ENCODE measurements at places on chromosomes 2 and 18.
A peak's percentile ranks its signal among the peaks of the same experiment; 100 is the strongest.

DNA sequence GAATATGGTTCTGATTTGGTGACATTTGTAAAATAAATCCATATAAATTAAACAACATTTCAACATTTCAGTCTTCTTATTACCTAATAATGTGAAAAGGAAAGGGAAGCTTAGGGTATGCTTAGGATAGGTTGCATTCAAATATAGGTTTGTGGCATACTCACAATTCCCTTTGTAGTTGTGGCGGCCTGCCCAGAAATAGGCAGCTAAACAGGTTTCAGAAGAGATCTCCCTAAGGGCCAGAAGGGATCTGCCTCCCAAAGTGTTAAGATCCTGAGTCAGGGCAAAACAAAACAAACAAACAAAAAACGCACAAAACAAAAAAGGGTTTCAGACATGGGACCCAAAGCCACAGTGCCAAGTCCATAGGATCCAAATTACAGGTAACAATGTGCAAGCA is 41.4 kb upstream of the TCF7L1 start:
- DNase-seq = no peak

DNA sequence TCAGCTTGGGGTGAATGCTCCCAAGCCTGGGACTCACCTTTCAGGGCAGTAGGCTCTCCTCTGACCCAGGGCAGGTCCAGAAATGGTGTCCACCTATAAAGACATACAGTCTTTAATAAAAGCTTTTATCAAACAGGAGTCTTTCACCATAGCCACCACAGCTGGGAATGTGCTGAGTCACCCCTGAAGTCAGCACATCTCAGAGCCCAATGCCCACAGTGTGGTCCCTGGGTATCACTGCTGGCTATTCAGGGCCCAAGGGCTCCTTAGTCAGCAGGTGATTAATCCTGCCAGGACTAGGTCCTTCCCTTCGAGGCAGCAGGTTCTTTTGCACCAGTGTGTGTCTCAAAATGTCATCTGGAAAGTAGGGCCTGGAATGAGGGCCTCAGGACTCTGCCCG is 181.9 kb downstream of the MEMO1 start:
- DNase-seq = no peak

DNA sequence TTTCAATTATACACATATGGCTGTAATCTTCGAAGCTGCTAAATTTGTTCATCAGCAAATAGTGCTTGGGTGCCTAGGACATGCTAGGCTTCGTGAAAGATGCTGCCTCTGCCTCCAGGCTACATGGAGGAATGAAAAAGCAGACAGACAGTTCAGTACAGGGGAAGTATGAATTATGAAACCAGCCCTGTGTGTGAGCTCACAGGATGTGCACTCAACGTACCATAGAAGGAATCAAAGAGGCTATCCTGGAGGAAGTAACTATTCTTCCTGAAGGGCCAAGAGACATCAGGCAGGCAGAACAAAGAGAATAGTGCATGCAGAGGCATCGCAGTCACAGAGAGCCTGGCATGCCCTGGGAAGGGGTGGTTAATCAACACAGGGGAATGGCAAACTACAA is 61.4 kb downstream of the DYM start:
- DNase-seq = no peak

DNA sequence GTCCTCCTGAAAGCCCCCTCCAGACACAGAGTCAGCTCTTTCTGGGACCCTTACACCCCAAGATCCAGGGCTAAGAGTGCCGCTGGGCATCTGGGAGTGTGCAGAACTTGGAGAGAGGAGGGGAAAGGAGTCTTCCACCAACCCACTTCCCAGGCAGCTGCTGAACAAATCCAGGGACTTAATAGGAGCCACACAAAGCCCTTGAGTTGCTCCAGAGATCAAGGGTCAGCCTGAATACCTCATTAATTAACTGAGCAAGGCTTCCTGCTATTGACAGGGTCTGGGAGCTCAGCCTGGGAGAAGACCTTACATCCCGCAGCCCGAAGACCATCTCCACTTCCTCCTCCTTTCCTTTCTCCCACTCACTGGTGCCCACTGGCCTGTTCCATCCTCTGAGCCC is 108.3 kb downstream of the CELF4 start:
- no peak for DNase-seq

- peak; percentile 69 for DNase-seq
Measured at GRCh38 chr2:191246820-191247380, 1.7 kb downstream of the MYO1B start.

DNA sequence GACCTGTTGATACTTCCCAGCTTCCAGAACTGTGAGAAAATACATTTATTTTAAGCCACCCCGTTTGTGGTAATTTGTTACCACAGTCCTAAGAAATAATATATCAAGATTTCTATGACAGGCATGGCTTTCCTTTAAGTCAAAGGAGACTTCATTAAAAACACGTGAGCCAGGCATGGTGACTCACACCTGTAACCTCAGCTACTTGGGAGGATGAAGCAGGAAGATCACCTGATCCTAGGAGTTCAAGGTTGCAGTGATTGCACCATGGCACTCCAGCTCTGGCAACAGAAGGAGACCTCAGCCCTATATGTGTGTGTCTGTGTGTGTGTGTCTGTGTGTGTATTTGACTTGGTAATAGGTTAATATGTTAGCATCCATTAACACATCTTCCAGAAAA is 69.8 kb upstream of the SCN7A start:
- DNase-seq = no peak

DNA sequence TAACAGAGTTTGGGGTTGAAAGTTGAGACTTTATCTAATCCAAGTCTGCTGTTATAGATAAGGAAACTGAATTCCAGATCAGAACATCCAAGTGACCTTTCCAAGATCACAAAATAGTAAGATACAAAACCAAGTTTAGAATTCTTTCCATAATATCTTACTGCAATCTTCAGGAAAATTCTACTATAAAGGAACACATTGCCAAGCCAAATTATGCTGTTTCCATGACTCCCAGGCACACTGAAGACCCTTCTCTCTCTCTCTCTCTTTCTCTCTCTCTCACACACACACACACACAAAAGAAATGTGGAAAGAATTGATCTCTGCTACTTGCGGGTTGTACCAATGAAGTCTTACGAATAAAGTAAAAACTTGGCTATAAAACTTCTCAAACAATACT is 398.4 kb downstream of the METTL4 start:
- no peak for DNase-seq

GRCh38 chr18:36572135-36572856 is 256.5 kb downstream of the TPGS2 start:
- DNase-seq = peak; percentile 70

- DNase-seq = no peak
Measured at GRCh38 chr2:120904379-120904778, 168.7 kb downstream of the GLI2 start.

DNA sequence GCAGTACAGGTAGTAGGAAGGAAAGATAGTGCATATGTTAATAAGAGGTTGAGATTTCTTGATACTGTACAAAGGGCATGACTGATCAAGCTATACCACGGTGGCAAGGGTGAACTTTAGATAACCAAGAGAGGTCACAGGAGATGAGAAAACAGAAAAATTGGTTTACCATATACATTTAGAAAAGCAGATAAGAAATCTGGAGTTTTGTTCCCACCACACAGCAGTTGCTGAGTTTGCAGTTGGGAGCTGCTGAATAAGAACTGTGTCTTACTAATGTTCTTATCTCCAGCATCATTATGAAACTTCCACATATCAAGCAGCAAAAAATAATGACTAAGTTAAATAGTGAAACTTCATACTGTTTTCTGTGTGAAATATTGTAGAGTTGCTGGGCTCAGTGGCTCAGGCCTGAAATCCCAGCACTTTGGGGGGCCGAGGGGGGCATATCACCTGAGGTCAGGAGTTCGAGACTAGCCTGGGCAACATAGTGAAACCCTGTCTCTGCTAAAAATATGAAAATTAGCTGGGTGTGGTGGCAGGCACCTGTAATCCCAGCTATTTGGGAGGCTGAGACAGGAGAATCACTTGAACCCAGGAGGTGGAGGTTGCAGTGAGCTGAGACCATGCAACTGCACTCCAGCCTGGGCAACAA is 12.0 kb upstream of the IMPACT start:
- no peak for DNase-seq

DNA sequence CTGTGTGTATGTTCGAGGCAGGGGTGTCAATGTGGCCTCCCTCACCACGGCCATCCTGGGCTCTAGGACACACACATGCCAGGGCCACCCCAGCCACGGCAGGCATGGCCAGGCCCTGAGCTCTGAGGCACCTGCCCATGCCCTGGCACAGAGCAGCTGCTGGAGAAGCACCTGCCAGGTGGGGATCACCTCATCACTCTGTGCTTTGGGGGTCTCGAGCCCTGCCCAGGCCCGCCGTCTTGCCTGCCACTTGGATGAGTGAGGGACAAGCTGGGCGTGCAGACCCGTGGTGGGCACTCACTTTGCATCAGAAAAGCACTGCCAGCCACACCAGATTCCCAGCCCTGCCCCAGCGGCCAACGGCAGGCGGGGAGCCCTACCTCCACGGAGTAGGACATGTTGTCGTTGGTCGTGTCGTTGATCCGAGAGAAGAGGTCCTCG is 33.1 kb downstream of the KIF1A start:
- DNase-seq = no peak

DNA sequence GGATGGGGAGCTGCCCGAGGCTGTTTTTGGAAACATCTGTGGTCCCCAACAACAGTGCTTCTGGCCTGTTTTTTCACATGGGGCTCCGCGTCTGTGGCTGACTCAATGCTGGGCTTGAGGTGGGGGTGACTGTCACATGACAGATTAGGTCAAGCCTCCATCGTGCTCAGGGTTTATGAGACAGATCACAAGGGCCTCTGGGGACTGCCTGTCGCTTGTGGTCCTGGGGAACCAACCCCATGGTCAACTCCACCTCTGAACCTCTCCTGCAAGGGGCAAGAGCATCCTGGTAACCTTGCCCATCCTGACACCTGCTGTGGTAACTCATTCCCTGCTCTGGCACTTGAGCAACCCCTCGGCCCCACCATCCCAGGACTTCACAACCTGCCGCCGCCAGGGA is 47.6 kb upstream of the SH3RF3 start:
- no peak for DNase-seq

DNA sequence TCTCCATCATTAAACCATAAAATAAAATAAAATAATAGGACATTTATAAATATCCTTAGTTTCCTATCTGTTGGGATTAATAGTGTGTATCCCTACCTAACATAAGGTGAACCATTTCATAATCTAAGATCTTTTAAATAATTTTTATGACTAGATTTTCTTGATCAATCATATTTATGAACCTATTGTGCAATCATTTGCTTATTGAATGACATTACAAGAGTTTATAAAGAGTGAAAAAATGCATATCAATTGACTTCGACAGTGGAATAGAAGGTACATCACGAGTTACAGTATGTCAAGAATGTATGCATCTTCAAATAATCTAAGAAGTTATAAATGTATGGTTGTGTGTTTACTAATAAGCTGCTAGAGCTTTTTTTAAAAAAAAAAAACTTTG is 1554.8 kb upstream of the TMEFF2 start:
- no peak for DNase-seq

GRCh38 chr2:176175709-176176607 is 12.5 kb upstream of the HOXD1 start:
- DNase-seq = peak; percentile 48

- DNase-seq = no peak
Measured at GRCh38 chr2:217223222-217223930, 363.5 kb upstream of the TNP1 start.

Measured in islet precursor cell (in vitro differentiated cells).